Right cardiac atrium (tissue), 5 donors: ENCODE measurements at places on chromosomes 12 and 14. TPM values are rescaled to one million over a fixed set of nuclear protein-coding genes. Genes with fewer than 3 reads are reported as not detected.

- DNase-seq = no peak
These were observed 165.7 kb upstream of the RTL1 start for GRCh38 chr14:101069228-101069549.

DNA sequence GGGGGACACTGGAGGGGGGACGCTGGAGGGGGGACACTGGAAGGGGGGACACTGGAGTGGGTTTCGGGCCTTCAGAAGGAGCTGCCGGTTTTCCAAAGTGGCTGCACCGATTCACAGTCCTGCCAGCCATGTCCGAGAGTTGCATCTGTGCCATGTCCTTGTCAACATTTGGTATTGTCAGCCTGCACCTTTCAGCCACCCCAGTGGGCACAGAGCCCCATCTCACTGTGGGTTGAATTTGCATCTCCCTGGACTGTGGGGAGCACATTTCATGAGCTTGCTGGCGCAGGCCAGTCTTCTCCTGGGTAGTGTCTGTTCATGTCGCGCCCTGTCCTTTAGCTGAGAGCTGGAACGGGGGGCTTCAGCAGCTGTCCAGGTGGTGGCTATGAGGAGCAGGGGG is 72.7 kb downstream of the GALNT9 start:
- no peak for DNase-seq

DNA sequence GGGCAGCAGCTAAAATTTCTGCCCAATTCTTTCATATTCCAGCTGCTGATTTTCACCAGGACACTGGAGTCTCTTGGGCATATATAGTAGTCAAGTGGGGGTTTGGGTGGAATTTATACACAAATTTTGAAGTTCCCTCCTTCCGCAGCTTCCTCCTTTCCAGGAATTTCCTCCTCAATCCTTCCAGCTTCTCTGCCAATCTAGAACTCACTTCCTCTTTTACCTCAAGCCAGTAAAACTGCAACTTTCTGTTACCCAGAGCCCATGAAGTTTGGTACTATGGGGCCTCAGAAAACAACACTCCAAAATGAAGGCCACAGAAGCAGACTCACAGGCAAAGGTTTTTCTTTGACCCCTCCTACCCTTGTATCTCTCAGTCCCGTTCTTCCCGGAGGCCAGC is 51.7 kb upstream of the G2E3 start:
- no peak for DNase-seq

DNA sequence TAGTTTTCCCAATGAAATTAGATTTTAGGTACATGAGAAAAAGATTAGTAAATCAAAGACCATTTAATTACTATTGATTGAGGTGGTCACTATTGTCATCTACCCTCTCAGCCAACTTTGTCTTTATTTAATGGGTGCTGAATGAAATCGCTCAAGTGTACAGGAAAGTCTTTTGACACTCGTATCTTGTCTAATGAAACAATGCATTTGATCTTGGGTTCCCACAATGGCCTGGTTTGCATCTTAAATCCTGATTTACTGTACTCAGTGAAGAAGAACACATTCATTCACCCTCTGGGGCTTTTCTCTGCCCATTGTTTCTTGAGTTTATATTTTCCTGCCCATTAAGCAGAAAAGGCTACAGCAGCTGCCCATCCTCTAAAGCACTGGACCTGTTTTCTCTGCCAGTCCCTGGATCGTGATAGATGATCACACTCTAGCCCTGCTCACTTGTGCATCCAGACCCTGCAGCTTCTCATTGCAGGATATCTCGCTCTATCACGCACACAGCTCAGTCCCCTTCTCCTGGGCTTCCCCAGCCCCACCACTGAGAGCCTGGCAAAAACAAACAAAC is 1369.3 kb downstream of the AACS start:
- no peak for DNase-seq

DNA sequence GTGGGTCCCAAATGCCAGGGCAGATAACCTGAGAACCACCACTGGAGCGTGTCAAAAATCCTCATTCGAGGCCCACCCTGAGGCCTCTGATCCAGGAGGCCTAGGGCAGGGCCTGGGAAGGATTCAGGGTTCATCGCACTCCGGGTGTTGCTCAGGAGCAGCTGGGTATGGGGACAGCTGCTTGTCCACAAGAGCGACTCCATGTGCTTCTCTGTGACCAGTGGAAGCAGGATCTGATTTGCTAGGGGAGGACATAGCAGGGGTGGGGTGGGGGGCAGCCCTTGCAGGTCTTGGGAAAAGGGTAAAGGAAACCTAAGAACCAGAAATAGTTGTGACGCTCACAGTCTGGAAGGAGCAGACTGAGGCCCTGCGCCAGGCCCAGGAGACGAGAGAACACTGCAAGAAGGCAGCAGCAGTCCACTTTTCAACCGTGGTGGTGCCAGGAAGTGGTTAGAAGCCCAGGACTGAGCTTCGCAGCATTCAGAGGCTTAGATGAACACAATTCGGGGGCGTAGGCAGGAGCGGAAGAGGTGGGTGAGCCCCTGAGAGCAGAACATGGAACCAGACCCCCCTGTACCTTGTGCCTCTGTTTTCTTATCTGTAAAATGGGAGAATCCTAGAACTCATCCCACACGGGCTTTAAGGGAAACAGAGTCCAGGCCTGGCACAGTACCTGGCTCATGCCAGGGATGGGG is 33.7 kb downstream of the ITPK1 start:
- peak; percentile 31 for DNase-seq

DNA sequence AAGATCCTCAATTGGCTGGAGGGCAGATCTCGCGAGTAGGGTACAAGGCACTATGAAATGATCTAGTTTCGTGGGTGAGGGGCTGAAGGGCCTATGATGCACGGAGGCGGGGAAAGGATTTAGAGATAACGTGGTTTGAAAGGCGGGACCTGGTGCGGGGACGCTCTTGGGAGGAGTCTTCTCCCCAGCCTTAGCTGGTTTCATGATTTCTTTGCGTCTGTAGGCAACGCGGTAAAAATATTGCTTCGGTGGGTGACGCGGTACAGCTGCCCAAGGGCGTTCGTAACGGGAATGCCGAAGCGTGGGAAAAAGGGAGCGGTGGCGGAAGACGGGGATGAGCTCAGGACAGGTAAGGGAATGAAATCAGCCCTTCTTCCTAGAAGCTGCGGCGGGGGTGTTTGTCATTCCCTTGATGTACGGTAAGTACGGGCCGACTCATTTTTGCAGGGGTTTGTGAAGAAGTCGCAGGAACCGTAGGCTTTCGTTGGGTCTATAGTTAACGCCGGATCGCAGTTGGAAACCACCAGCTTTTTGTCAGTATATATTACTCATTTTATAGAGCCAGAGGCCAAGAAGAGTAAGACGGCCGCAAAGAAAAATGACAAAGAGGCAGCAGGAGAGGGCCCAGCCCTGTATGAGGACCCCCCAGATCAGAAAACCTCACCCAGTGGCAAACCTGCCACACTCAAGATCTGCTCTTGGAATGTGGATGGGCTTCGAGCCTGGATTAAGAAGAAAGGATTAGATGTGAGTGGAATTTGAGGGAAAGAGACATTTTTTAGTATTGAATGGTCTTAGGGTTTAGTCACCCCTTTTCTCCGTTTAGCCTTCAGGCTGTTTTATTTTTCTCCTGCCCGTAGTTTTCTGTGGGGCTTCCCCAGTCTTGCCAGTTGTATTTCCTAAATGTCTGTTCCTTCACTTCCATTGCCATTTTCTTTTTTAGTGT is 602 bp downstream of the APEX1 start:
- no peak for DNase-seq

DNA sequence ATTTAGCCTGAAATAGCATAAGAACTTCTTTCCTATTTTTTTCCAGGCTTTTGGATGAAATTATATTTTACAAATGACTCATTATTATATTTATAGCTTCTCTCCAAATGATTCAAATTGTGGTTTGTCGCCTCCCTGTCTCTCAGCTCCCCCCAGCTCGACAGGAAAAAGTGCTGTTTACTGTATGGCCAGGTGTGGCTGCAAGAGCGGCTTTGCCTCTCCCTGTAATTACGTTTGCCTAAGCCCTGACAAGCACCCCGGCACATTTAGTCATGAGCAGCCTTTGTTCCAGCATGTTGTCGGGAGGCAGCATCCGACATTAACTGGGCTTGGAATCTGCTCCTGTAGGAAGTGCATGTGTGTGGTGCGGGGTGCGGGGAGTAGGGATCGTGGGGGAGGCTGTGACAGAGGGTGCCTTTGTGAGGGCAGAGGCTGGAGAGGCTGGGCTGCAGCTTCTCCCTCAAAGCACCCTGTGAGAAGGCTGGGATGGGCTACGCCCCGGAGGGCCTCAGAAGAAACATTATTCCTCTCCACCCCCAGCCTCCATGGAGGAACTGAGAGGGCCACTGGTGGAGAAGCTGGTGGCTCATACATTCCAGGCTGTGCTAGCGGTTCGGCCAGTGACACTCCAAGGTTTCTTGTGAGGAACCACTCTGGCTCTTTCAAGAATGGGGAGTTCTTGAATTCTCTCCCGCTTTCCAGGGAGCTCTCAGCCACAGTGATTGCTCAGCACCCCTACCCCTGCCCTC is 42.1 kb upstream of the CTDSP2 start:
- DNase-seq = peak; percentile 45

DNA sequence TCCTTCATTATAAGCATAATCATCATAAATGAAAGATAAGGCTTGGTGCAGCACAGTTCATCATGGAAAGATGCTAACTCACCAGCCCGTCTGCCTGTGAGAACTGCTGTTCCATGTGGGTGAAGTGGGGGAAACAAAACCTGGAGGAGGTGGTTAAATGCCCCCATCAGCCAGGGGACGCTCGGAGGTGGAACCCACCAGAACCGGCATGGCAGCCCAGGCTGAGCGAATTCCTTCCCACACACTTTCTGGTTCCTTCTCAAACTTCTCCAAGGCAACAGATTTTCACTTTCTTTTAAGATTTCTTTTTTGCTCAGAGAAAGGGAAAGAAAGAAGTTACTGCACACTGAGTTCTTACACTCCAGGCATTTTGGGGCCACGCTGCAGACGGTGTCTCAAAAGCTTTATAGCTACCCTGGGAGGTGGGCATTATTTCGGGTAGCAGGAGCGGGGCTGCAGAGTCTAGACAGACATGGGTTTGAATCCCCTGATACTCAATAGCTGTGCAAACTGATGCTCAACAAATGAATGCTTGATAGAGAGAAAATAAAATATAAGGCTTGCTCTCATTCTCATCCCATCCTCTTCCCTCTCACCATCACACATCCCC is 190.7 kb downstream of the BCL11B start:
- no peak for DNase-seq

GRCh38 chr14:23538785-23539184 is 12.8 kb downstream of the ZFHX2 start:
- DNase-seq = peak; percentile 85

DNA sequence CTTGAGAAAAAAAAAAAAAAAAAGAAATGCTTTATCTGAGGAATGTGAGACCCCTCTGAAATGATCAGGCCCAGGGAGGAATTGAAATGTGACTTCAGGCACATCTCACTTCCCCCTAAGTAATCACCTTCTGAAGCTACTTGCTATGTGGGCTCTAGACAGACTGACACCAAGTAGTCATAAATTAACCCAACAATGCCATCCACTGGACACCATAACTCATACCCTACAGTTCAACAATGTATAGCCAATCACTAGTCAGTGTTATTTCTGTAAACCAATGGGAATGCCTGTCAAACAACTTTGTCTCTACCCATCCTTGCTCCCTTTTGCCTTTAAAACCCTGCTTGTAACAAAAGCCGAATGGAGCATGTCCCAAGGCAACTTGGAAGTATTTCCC is 182.7 kb upstream of the TMPO start:
- DNase-seq = no peak

DNA sequence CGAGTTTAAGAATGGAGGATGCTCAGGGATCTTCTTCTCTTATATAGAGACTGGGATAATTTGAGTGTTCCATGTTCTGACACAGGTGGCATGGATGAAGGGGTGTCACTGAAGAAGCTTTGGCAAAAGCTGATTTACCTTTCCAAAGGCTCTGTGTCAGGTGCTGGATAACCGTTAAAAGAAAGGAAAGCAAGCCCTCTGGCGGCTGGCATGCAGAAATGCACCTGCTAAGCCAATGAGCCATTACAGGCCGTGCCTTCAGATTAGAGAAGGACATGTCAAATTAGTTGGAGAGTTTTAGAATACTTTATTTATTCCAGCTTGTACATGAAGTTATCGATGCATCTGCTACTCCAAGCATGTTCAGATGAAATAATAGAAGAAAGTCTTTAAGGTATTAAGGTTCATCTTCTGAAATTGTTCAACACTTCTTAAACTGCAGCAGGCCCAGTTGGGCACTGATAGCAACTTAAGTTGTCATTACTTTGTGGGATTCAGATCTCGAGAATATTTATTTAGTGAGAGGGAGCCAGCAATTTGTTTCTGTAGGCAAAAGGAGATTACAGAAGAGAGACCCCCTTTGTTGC is 678.2 kb downstream of the NRXN3 start:
- DNase-seq = no peak

DNA sequence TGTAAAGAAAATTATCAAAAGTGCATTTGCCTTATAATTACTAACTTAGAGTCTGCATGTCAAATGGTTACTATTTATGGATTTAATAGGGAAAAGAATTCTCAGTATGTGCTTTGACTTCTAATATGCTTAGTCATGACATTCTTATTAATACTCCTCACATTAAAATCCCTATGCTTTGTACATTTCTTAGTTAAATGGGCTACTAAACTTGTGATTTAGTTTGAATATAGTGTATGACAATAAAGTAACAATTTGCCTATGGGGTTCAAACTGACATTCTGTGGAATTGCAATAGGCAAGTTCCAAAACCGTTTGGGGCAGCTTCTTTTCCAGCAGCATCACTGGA is 361.9 kb upstream of the TMTC1 start:
- DNase-seq = no peak

GRCh38 chr12:39886106-39886505 is 219.8 kb downstream of the SLC2A13 start:
- DNase-seq = no peak

- DNase-seq = no peak
These were observed 74.6 kb upstream of the BCL11B start for GRCh38 chr14:99346470-99347080.

- DNase-seq = no peak
These were observed 261.0 kb upstream of the LRIG3 start for GRCh38 chr12:59181196-59181777.

GRCh38 chr14:37091651-37092050 is 80.8 kb downstream of the SLC25A21 start:
- no peak for DNase-seq

Gene SLC6A15
- total RNA-seq = not detected

Gene NRIP2
- total RNA-seq = 1.5 TPM

Gene KLRG1
- total RNA-seq = 8.0 TPM

Gene OR11H6
- total RNA-seq = not detected

Gene DLGAP5
- 0.23 TPM for total RNA-seq

Gene BHLHE41
- 35.7 TPM for total RNA-seq

Gene IGF1
- 6.1 TPM for total RNA-seq

Gene GDF3
- 0.26 TPM for total RNA-seq
